ENCODE measurements at places on chromosomes 2 and 18.

- H3K27me3 ChIP-seq: no peaks in the 10 kb centered on the region
- no peak for DNase-seq
- no peaks in the 10 kb centered on the region for H3K4me1 ChIP-seq
- no peak within 1 kb of the TSS for H3K4me3 ChIP-seq
These were observed at the start of gene AFF3 for GRCh38 chr2:100142393-100142792. TSS of gene AFF3 (minus strand) at chr2:100142590. CDS start at chr2:100104454, 38,136 bp downstream.

DNA sequence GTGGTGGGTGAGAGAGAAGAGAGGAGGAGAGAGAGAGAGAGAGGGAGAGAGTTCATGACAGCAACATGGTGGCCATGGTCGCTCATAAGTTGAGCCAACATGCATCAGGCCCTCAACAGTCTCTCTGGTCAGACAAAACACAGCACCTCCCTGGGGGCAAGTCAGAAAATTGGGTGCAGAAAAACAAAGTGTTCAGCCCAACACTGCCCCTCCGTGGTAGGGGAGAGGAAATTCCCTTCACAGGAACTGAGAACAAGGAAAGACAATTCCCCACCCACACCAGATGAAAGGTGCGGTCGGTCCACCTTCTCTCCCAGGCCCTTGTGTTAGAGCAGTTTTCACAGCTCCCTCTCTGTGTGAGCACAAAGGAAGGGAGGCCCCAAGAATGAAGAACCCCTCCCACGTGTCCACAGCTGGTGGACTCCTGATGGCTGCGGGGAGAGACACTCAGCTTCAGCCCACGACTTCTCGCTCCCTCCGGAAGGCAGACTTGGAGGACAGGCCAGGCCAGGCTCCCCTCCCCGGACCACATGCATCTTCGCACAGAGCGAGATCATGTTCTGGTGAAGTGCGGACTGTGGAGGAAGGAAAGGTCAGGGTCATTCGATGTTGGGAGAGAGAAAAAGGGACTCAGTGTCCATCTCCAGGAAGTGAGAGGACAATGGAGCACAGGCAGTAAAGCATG lies 181.7 kb downstream of the ANAPC1 start:
- no peak overlapping the region for H3K4me3 ChIP-seq
- H3K27ac ChIP-seq: no peak overlapping the region
- no peaks in the 10 kb centered on the region for H3K36me3 ChIP-seq
- no peaks in the 10 kb centered on the region for H3K27me3 ChIP-seq
- DNase-seq: no peak

DNA sequence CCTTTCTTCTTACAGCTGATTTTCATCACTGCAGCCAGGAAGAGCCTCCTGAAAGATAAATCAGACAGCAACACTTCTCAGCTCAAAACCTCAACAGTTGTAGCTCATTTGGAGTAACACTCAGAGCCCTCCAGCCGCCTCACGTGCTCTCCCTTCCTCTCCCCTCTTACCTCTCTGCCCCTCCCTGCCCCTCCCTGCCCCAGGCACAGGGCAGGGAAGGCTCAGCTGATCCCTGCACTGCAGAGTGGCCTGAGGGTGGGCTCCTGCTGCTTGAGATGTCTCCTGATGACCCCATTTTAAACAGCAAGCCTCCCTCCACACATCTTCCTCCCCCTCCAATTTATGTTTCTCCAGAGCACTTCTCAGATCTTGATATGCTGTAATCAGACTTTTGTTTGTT lies 54.4 kb downstream of the SH3YL1 start:
- no peaks in the 10 kb centered on the region for H3K27me3 ChIP-seq
- H3K4me1 ChIP-seq: no peaks in the 10 kb centered on the region
- no peak overlapping the region for H3K4me3 ChIP-seq
- no peak for DNase-seq
- no peaks in the 10 kb centered on the region for H3K36me3 ChIP-seq

DNA sequence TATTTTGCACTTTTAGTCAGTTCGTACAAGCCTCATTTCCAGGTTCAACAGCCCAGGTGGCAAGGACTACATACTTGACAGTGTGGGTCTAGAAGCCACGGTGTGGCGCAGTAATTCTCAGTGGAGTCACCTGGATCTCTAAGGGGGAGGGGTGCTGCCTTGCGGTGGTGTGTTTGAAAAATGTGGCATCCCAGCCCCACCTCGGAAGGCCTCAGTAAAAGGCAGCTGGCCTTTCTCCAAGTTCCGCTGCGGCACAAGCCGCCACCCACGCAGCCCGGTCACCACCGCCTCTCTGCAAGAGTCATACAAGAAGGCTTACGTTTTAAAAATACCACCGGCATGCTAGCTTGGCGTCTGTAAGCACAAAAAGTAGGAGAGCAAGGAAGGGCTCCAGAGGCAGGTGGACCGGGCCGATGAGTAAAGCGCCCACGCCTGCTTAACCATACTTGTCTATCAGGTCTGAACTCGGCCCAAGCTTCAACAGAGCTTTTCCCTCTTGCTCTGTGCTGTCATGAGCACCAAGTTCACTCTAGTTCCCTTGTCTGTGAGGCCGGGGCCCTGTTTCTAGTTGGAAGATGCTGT lies 49.5 kb downstream of the SPRED2 start:
- no peak overlapping the region for H3K27ac ChIP-seq
- no peaks in the 10 kb centered on the region for H3K36me3 ChIP-seq
- H3K4me3 ChIP-seq: no peak overlapping the region
- H3K27me3 ChIP-seq: no peaks in the 10 kb centered on the region
- DNase-seq: peak; percentile 94

- no peak overlapping the region for H3K27ac ChIP-seq
- no peak for DNase-seq
- H3K36me3 ChIP-seq: no peaks in the 10 kb centered on the region
- peaks cover 2% of the 10 kb centered on the region for H3K4me1 ChIP-seq
- no peaks in the 10 kb centered on the region for H3K27me3 ChIP-seq
These were observed 46.8 kb downstream of the ZC3H15 start for GRCh38 chr2:186532891-186533290.
